ENCODE measurements at places on chromosomes 12 and 14.

DNA sequence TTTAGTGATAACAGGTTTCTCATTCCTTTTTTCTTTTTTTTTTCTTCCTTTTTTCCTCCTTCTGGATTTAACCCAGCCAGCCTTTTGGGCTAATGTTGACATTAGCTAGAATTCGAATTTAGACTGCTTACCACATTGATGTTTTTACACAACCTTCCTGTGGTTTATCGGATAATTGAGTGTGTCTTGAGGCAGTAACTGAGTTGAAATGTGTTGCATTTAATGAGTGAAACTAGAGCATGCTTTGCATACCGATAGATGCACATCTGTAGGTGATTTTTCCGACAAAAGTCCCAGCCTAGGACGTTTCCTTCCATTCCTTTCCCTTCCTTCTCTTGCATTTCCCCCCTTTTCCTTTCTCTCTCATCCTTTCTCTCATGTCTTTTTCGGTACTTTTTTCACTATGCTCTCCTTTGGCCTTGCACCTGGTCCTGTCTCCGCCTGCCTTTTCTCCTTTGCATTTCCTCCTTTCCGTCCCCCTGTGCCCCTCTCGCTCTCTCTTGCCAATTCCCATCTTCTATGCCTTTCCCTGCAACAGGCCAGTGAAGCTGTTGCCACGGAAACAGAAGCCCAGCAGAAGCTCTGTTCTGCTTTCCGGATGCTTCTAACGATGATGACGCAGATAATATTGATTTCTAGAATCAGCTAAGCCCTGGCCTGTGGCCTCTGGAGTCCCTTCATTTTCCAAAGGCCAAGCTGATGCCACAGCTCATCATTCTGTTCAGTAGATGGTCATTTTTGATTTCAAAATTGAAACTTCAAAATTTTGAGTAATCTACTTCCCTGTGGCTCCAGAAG lies 76.1 kb downstream of the SLC25A47 start:
- no peak for DNase-seq

DNA sequence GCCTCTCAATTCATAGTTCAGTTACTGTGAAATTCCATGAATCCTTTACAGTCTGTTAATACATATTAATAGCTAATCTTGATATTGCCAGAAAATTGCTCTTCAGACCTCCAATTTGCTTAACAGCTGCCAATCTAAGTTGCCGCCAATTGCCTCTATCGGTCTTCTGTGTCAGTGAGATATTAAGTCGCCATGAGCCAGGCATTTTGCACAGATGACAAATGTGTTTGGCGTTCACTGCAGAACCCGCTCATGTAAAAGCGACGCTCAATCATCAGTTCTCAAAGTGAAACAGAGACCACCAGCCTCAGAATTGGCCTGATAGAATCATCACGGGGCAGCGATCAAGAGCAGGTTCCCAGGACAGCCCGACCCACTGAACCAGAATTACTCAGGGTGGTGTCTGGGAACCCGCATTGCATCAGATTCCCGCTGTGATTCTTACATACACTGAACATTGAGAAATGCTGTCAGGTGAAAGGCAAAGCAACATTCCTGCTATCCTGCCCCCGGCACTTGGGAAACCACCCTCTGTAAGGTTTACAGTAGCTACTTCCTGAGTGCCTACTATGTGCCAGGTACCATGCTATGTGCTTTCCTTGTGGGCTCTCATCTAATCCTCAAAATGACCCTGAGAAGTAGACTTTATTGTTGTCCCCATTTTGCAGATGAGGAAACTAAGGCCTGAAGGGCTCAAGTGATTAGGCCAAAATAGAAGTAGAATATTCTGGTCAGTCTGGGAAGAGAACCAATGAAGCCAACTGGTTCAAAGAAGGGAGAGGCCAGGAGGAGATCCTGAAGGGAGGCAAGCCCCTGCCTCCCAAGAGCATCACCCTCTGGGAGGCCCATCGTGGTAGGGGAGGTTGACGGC lies 216.4 kb downstream of the SLC41A2 start:
- DNase-seq = no peak

DNA sequence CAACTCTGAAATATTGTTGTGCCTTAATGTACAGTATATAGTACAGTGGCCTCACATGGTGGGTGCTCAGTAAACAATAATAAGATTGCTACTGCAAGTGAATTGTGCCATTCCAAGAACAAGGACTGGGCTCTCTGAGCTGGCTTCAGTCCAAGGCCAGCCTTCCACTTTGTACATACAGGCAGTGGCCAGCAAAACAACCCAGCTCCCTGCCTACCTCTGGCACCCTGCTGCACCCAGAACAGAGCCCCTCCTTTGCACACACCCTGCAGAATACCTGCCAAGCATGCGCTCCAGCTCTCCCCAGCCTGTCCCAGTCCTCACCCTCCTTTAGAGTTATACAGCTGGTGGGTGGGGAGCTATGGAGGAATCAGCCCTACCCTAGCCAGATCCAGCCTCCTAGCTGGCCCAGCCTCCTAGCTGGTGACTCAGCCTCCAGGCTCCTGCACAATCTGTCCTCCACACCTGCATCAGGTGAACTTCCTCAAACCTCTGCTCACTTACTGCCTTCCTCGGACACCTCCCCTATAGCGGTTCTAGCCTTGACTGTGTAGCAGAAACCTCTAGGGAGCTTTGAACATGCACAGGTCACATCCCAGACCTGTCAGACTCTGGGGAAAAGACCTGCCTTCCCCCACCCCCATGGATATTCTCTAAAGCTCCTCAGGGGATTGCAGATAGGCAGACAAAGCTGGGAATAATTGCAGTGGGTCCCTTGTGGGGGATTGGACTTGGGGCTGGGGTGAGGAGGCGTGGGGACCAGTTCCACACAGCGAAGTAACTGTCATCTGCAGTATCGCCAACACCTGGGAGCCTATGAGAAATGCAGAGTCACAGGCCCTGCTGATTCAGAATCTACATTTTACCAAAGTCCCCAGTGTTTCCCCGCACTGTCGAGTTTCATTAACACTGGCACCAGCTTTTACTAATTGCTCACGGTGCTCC lies 17.9 kb downstream of the ZDHHC22 start:
- no peak for DNase-seq

GRCh38 chr14:88002421-88003075 lies 2.4 kb upstream of the GPR65 start:
- no peak for DNase-seq

- no peak for DNase-seq
Observed at GRCh38 chr14:31122098-31122611, 85.4 kb downstream of the HECTD1 start.

DNA sequence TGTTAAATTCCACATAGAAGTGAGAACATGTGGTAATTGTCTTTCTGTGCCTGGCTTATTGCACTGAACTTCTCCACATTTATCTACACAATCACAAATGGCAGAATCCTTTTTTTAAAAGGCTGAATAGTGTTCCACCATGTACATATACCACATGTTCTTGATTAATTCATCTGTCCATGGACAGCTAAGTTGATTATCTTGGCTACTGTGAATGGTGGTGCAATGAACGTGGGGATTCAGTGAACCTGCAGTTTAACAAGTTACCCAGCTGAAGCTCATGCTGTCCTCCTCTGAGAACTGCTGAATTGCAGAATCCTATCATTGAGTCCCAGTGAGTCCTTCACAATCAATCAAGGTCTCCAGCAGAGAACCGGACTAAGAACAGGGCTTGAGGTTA lies 74.9 kb downstream of the TBK1 start:
- no peak for DNase-seq

DNA sequence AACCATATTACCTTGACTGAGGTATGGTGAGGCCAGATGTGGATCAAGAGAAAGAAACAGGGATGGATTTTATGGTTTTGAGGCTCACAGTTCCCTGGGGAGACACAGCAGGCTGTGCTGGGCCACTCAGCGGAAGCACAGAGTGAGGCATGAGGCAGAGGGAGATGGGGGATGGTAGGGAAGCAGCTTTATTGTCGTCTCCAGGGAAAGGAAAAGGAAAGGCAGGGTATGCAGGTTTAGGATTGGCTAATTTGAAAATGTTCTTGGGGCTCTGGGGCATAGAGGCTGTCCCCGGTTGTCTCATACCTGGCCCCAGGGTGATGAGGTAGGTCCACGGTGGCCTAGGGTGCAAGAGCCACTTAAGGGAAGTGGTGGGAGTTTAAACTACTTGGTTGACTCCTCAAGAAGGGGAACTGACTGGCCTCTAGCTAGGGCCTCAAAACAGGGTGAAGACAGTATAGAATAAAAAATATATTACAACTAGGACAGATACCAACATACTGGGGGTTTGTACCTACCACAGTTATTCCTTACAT lies 322.8 kb downstream of the RGS6 start:
- no peak for DNase-seq

GRCh38 chr14:23125933-23126524 lies 7.0 kb upstream of the CEBPE start:
- no peak for DNase-seq

GRCh38 chr12:46360908-46361666 lies 11.5 kb downstream of the SLC38A2 start:
- DNase-seq = no peak
